ENCODE measurements at places on chromosomes 3 and 15.

- no peak for DNase-seq
These were observed 546.9 kb upstream of the CFAP20DC start for GRCh38 chr3:59596741-59597140.

DNA sequence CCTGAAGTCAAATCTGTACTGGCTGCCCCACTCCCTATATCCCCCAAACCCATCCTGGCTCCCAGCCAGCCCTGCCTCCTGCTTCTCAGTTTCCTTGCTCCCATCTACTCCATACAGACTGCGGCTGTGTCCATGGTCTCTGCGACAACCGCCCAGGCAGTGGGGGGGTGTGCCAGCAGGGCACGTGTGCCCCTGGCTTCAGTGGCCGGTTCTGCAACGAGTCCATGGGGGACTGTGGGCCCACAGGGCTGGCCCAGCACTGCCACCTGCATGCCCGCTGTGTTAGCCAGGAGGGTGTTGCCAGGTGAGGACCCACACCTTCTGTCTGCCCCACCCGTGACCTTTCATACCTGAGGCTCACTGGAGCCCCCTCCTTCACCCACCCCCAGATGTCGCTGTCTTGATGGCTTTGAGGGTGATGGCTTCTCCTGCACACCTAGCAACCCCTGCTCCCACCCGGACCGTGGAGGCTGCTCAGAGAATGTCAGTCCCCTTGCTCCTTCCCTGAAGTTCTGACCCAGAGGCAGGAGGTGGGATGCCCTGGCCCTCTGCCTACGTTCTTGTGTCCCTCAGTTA lies 14.7 kb downstream of the STAB1 start:
- DNase-seq = no peak

DNA sequence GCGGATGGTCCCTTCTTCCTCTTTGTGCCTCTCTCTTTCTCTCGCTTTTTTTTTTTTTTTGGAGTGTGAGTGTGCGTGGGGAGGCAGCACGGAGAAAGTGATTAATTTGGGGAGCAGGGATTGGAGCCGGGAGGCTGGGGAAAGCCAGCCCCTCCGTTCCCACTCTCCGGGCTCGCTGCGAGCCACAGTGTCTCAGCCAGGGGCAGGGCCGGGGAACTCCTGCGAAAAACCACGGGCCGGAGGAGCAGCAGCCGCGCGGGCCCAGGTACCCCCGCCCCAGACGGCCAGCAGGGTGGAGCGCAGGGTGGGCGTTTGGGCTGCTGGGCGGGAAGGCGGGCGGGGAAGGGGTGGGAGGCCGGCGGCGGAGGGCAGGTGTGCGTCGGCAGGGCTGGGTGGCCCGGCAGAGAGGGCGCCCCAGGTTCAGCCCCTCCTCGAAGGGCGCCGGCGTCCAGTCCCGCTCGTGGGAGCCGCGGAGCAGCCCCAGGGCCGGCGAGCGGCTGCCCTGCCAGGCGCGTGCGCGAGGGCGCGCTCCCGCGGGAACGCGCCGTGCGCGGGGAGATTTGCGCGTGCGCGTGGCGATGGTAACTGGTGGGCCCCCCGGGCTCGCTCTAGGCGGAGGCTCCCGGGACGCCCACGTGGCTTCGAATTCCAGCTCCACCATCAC lies 1.4 kb downstream of the CHL1 start:
- no peak for DNase-seq

DNA sequence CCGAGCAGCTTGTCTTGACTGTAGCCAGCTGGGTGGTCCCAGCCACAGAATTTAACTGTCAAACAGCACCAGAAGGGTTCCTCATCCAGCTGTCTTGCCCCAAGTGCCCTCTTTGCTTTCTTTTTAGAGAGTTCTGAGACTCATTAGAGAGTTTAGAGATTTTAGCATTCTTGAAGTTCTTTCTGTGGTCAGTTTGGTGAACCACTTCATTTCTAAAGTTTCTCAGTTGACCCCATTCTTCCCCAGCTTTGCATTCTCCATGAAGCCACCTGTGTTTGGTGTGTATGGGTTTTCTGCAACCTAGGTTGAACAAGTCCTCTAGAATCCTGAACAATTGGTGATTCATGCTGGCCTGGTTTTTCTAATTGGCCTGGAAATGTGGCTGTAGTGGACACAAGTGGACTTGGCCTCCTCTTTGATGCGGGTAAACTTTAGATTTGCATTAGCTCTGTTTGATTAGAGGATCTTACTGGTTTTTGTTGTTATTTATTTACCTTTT lies 33.7 kb downstream of the FLNB start:
- DNase-seq = peak; percentile 94

DNA sequence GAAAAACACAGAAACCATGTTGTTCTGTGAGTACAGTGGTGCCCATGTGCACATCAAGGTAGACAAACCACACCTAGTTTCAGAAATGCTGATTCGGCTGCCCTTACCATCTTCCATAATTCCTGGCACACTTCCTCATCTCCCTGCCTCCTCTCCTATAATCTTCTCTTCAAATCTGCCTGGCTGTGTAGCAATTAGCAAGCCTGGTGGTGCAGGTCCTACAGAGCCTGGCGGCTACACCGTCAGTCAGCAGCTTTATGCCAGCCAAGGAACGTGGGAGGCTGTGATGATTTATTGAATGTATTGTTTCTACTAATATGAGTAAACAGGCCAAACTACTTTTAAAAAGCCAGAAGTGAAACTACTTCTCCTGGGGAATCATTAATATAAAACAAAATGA lies 106.8 kb downstream of the SEMA6D start:
- DNase-seq = no peak

DNA sequence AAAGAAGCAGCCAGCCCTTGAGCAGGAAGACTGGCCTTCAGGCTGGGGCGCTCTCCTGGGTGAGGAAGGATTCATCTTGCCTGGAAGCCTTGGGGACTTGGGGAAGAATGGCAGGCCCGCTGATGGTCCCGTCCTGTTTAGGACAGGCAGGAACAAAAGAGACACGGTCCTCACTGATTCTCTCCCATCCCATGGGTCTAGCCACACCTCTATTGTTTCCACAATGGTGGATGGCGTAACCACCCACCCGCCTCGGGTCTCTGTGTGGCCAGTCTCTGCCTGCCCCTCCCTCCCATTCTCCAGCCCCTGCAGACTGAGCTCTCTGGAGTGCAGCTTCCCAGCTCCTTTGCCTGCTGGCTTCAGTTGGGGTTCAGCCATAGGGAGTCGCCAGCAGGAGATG lies 284.3 kb downstream of the UACA start:
- DNase-seq = no peak

DNA sequence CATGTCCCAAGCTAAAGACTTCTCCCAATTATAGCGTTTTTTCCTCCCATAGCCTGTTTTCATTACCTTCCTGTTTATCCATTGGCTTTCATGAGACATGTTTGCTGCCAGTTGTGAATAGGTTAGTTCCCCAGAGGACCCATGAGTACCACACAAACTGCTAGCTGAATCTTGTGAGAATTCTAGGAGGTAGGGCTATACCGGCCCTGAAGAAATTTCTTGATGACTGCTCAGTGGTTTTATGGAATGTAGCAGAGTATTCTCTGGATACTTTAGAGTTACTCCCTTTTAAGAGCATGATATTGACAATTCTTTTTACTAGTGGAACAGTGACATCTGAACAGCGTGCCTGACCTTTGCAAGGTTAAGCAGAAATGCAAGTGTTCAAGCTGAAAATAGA lies 210.4 kb downstream of the MCTP2 start:
- no peak for DNase-seq

- no peak for DNase-seq
These were observed 27.9 kb downstream of the ZNF710 start for GRCh38 chr15:90029024-90029423.

- DNase-seq = no peak
These were observed 524.6 kb upstream of the ATP11B start for GRCh38 chr3:182268711-182269110.

DNA sequence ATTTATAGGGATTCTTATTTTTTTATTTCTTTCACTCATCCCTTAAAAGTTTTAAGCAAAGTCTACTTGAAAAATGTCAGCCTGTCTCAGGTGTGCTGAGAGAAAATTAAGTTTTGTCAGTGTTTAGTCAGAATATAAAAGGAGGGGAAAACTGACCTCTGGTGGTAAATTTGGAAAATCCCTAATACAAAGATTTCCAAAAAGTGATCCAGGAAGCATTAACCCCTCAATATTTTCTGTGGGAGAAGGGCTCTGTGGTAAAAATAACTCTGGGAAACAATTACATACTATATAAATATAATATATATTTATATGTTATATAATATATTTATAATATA lies 41.0 kb upstream of the FRMD4B start:
- DNase-seq = no peak

- DNase-seq = peak; percentile 69
These were observed 26.3 kb downstream of the DPH6 start for GRCh38 chr15:35519541-35520149.

- DNase-seq = peak; percentile 31
These were observed 127.0 kb downstream of the TPRG1 start for GRCh38 chr3:189298469-189299375.

DNA sequence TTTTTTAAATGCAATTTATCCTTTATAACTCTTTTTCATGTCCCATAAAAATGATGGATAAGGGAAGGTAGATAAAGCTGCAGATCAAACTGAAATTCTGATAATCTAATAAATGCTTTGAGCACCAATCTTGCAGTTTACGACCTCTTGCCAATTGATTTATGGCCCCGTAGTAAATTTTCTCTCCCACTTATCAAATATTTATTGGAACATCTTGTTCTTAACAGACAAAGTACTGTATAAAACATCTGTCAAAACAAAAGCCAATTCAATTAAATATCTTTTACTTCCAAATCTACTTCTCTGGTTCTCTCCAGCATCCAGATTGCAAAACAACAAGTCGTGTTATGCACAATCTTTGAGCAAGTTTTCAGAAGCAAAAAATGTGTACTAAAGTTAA lies 34.6 kb downstream of the POLR2M start:
- no peak for DNase-seq

DNA sequence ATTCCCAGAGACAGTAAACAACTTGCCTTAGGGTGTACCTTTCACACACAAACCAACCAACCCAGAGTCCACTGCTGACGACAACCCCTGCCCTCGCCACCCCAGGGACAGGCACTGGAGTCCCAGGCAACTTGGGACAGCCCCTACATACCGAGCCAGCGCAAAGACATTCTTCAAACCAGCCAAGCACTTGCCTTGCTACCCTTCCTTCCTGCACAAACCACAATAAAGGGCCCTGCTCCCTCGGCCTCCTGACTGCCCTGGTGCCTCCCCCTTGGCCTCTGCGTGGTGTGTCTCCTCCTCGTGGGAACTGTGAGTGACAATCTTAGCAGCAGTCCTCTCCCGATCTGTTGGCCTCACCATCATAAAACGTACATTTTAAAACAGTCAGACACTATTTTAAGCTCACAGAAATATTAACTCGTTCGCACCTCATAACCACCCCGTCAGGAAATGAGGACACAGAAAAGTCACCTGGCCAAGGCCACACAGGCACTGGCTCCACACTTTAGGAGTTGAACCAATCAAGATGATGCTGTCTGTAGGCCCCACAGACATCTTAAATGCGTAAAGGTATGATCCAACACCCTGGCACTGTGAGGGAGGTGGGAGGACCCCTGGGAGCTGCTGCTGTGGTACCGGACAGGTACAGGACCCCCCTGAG lies 113.8 kb downstream of the ADCY5 start:
- no peak for DNase-seq

DNA sequence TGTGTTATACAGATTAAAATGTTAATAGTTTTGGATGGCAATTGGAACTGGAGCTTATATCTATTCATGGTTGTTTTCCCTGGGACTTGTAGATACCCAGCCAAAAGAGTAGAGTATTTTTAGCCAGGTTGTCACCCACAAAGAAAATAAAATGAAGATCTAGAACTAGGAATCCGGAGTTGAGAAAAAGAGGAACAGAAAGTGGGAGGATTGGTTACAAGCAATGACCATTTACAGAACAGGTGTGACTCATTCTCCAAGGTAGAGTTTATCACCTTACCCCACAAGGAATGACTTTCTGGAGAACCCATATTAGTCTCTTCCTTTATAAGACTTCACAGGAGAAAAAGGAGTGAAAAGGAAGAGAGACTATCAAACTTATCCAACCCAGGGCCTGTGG lies 99.8 kb downstream of the TMEM108 start:
- no peak for DNase-seq

- DNase-seq = no peak
These were observed 1.7 kb downstream of the SCN11A start for GRCh38 chr3:39050029-39050428.

GRCh38 chr3:168051531-168052471 lies 43.9 kb downstream of the GOLIM4 start:
- peak; percentile 68 for DNase-seq

DNA sequence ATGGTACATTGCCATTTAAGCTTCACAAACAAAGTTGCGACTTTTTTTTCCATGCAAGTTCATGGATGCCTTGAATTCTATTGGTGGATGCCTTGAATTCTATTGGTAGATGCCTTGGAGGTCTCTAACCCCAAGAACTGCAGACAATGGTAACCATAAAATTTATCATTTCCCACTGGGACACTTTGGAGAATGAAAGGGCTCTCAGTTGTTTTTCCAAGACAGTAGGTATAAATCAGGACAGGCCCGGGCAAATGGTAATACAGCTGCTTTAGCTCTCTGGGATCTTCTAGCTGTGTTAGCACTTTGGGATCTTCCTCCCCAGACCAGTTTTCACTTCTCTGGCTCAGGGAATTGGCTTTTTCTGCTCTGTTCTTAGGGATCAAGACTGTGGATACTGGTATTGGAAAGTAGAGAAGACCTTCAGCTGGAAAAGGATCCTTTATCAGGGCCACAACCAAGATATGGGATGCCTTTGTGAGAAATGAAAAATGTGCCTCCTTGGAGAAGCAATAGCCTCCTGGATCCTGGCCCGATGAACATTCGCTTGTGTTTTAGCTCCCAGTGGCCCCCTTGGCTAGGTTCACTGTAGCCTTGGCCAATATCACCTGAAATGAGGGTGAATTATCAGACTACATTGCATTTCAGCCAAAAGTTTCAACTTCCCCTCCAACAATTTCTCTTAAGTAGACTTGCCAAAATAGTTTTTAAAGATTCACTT lies 8.3 kb downstream of the LRRC3B start:
- no peak for DNase-seq

DNA sequence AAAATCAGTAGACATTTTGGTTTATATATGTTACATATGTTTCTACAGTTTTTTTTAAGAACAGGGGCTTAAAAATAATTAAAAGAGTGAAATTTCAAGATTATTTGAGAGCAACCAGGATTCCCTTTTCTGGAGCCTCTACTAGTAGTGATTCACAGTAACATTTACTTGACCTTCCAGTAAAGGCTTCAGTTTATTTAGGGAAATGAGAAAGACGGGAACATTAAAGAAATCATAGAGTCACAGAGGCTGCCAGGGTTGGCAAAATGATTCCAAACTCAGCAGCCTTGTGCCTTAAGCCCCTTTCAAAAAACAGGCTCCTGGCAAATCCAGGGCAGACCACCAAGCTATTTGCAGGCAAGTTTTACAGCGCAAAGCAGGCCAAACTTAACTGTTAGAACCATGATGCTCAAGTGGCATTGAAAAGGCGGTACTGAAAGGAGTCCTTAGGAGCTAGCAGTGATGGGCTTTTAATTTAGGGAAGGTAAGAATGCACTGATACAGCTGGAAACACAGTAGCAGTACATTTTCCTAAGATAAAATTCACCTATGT lies 201.1 kb upstream of the ADAMTS9 start:
- DNase-seq = no peak

- DNase-seq = no peak
These were observed 20.7 kb downstream of the ZBTB38 start for GRCh38 chr3:141388823-141389621.

Measured in fibroblast of skin of right biceps (primary cell).